ENCODE measurements at places on chromosomes 2 and 18.

GRCh38 chr2:72678024-72678423 lies 147.8 kb downstream of the EXOC6B start:
- no peak for DNase-seq

- no peak for DNase-seq
Measured at GRCh38 chr2:105999211-105999989, 194.7 kb downstream of the UXS1 start.

DNA sequence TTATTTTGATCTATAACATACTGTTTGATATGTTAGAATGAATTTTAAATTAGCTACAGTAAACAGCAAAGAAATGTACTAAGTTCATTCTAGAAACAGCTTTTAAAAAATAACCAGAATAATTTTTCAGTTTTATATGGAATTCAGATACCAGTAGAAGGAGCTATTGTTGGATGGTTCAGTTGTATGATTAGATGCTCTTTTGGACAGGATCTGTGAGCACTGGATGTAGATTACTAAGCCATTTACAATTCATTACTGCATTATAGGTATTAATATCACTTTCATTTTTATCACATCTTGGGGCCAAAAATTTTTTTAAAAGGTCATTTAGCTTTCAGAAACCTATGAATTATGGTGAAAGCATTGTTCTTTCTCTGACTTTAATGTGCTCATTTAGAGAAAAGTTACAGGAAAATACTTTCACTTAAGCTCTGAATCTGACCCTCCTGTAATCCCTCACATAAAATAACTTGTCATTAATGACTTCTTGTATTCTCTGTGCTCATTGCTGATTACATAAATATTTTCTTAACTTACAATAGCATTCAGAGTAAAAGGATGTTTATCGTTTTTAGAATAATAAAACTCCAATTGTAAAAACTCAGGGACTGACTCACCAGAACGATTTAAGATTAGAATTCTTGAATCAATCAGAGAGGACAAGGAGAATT lies 750.2 kb downstream of the SLC4A3 start:
- no peak for DNase-seq

DNA sequence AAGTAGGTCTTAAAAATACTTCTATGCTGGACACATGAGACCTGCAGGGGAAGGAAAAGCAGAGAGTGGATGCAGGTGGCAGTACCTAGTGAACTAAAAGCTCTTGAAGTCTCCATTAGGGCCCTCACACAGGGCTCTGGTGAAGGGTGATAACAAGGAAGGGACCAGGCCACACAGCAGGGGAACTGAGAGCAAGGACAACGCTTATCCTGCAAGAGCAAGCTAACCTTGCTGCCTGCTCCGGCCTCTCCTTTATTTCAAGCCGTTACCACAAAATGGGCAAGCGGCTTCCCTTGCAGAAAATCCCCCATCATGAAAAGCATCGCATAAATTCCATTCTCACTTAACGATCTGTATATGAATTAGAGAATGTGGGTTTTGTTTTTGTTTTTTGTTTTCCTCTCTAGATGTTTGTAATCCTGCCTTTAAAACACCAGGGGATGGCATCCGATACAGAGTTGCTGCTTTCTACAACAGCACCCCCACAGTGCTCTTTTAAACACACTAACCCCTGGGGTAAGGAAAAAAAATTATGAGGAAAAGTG lies 64.5 kb downstream of the CACNB4 start:
- no peak for DNase-seq

DNA sequence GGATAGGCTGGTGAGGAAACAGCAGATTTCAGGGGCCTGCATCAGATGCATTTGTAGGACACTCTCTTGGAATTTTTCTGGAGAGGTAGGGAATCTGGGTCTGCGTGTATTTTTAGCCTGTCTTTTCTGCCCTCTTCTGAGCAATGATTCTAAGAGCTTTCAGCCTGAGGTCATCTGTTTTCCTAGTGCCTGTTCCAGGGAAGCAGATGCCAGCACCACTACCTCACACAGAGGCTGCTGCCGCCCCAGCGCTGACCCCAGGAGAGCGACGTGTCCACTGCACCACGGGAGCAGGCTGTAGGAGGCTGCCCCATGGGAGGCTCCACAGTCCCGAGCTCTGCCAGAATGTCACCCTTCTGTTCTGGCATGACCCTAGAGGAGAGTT lies 316.5 kb downstream of the CYP26B1 start:
- DNase-seq, result no peak

GRCh38 chr18:23585007-23585871 lies 1.1 kb downstream of the NPC1 start:
- no peak for DNase-seq

DNA sequence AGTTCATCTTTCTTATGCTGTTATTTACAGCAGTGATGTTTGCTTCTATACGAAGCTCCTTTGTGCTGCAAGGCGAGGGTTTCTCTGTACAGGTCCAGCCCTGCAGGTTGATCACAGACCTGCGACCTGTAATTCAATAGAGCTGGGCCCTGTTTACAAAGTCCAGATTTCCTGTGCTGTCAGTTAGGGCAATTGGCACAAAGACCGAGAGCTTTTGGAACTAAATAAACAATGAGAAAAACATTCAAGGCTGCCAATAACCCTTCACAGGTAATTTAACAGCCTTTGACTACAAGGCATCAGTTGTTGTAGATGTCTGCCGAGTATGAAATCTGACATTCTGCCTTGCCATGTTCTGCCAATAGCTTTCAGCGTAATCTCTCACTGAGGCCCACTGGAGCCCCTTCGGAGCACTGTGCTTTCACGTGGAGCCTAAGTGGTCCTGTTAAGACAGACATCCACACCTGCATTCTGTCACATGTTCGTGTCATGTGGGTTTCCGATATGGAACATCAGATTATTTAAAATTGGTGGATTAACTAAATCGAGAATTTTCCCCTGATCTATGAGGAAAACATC lies 232.5 kb downstream of the PTGR3 start:
- DNase-seq, result no peak

- DNase-seq, result no peak
Measured at GRCh38 chr2:173750353-173750801, 214.8 kb downstream of the SP3 start.

DNA sequence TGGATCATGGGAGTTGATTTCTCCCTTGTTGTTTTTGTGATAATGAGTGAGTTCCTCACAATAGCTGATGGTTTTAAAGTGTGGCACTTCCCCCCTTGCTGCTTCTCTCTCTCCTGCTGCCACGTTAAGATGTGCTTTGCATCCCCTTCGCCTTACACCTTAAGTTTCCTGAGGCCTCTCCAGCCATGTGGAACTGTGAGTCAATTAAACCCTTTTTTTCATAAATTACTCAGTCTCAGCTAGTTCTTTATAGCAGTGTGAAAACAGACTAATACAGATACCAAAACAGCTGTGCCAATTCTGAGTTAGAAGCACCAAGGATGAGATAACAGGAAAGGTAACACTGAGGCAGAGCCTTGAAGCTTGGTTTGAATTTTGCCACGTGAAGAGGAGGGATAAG lies 44.7 kb downstream of the ITSN2 start:
- DNase-seq, result no peak

GRCh38 chr2:232884549-232885263 lies 14.6 kb downstream of the SNORC start:
- DNase-seq, result no peak
